ENCODE measurements at places on chromosomes 3 and 15. TPM values are rescaled to one million over a fixed set of nuclear protein-coding genes. Genes with fewer than 3 reads are reported as not detected.

The CSTA gene
- total RNA-seq, result 9.9 TPM

- no peak for DNase-seq
- no peak overlapping the region for H3K27ac ChIP-seq
- no peaks in the 10 kb centered on the region for H3K4me1 ChIP-seq
- no peaks in the 10 kb centered on the region for H3K36me3 ChIP-seq
- no peaks in the 10 kb centered on the region for H3K27me3 ChIP-seq
These were observed 2.6 kb upstream of the IDH3A start for GRCh38 chr15:78146425-78147154.

GRCh38 chr3:127431066-127431465 is 143.2 kb upstream of the PRR20G start:
- H3K27ac ChIP-seq, result no peak overlapping the region
- H3K36me3 ChIP-seq, result no peaks in the 10 kb centered on the region
- H3K4me3 ChIP-seq, result no peak overlapping the region
- H3K4me1 ChIP-seq, result no peaks in the 10 kb centered on the region
- DNase-seq, result no peak
- no peaks in the 10 kb centered on the region for H3K27me3 ChIP-seq

The RGMA gene
- total RNA-seq, result 38.7 TPM

- no peak overlapping the region for H3K4me3 ChIP-seq
- no peak overlapping the region for H3K27ac ChIP-seq
- no peaks in the 10 kb centered on the region for H3K27me3 ChIP-seq
- H3K36me3 ChIP-seq, result no peaks in the 10 kb centered on the region
These were observed 92.4 kb upstream of the CGNL1 start for GRCh38 chr15:57283774-57284503.

GRCh38 chr15:39468331-39468730 is 112.5 kb upstream of the THBS1 start:
- peaks cover 2% of the 10 kb centered on the region for H3K4me1 ChIP-seq
- no peaks in the 10 kb centered on the region for H3K36me3 ChIP-seq
- H3K27me3 ChIP-seq, result no peaks in the 10 kb centered on the region
- no peak for DNase-seq

The PRSS50 gene
- 0.23 TPM for total RNA-seq

GRCh38 chr15:67997996-67998395 is 56.1 kb upstream of the PIAS1 start:
- no peak overlapping the region for H3K27ac ChIP-seq
- no peak for DNase-seq
- no peak overlapping the region for H3K4me3 ChIP-seq
- peaks cover 3% of the 10 kb centered on the region for H3K4me1 ChIP-seq
- H3K36me3 ChIP-seq, result no peaks in the 10 kb centered on the region
- no peaks in the 10 kb centered on the region for H3K27me3 ChIP-seq

The CCR8 gene
- not detected for total RNA-seq

The CHAC1 gene
- 0.50 TPM for total RNA-seq

DNA sequence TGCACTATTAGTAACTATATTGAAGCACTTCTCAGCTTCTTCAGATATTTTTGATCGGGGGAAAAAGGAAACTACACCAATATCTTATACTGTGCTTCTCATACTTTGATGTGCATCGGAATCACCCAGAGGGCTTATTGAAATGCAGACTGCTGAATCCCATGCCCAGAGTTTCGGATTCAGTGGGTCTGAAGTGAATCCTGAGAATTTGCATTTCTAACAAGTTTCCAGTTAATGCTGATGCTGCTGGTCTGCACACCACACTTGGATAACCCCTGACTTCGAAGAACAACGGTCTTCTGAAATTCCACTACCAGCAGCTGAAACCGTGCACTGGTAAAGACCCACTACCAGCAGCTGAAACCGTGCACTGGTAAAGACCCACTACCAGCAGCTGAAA is 243.9 kb downstream of the NTRK3 start:
- no peak overlapping the region for H3K27ac ChIP-seq
- H3K4me3 ChIP-seq, result no peak overlapping the region
- no peak for DNase-seq

DNA sequence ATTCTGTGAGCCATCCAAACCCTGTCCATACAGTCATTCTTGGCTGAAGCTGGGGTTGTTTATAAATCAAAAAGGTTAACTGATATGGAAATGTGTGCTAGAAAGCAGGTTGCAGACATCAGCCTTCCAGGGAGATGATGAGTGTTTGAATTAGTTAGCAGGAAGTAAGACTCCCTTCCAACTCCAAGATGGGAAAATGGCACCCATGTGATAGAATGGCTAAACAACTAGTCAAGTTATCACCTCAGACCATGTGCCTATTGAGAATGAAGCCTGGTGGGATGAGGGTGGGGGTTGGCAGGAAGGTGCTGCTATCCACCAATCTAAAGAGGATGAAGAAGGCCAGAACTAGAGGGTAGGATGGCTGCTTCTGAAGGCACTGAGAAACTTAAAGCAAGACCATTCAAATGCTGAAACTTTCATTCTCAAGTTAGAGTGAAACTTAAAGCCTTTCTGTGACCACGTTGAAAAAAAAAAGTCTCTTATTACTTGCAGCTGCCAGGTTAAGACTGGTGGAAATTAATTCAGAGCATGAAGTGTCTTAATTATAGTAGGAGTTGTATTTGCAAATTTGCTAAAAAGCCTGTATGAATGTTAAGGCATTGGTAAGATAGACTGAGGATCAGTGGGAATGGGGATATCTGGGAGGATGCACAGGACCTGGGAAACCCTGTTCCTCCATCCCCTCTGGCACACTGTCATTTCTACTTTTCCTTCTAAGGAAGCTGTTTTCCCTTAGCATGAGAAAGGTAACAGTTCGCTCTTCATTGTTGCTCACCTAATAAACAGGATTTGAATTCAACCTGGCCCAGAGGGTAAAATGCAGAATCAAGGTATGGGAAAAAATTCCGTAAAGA is 36.8 kb downstream of the CCR3 start:
- no peak overlapping the region for H3K4me3 ChIP-seq
- H3K36me3 ChIP-seq, result no peaks in the 10 kb centered on the region
- no peak for DNase-seq
- no peak overlapping the region for H3K27ac ChIP-seq
- no peaks in the 10 kb centered on the region for H3K4me1 ChIP-seq

DNA sequence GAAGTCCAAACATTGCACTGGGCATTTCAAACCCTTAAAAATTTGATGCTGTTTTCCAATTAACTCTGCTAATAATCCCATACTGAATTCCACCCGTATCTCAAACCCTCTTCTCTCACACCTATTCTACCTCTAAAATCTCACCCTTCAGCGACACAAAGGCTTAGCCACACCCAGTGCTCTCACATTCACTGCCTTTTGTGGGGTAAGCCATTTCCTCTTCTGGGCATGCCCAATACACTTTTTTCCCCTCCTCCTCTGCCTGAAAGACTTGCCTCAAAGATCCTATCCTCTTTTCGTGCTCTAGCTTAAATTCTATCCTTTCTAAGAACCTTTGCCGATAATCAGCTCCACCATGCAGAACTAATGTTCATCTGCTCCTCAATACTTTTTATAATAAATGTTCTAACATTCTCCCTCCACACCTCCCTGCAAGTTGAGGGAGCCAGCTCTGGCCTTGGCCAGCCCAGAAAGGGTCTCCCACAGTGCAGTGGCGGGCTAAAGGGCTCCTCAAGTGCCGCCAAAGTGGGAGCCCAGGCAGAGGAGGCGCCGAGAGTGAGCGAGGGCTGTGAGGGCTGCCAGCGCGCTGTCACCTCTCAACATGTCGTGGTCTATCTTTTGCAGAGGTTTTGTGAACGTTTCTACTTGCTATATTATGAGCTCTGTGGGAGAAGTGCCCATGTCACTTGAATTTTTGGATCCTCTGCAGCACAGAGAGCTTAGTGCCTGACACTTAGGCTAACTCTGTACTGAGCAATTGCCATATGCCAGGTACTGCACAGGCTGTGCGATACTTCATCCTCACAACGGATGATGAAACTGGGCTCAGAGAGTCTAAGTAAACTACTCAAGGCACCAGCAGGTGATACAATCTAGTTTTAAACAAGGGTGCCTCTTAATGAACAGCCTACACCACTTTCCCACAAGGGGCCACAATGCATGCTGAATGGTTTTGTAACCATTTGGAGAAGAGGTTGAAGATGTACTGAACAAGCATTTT is 53.6 kb upstream of the BCL6 start:
- H3K36me3 ChIP-seq, result no peaks in the 10 kb centered on the region
- DNase-seq, result no peak
- H3K27me3 ChIP-seq, result no peaks in the 10 kb centered on the region
- no peak overlapping the region for H3K4me3 ChIP-seq

The CTDSPL gene
- 16.5 TPM for total RNA-seq

GRCh38 chr15:32893421-32893820 is 175.6 kb downstream of the GREM1 start:
- DNase-seq, result no peak
- no peaks in the 10 kb centered on the region for H3K36me3 ChIP-seq
- H3K27me3 ChIP-seq, result no peaks in the 10 kb centered on the region
- no peaks in the 10 kb centered on the region for H3K4me1 ChIP-seq
- H3K4me3 ChIP-seq, result no peak overlapping the region
- no peak overlapping the region for H3K27ac ChIP-seq

- no peak for DNase-seq
- H3K4me3 ChIP-seq, result no peak overlapping the region
- H3K36me3 ChIP-seq, result no peaks in the 10 kb centered on the region
- no peaks in the 10 kb centered on the region for H3K4me1 ChIP-seq
- H3K27me3 ChIP-seq, result no peaks in the 10 kb centered on the region
These were observed 440.5 kb downstream of the NR2F2 start for GRCh38 chr15:96771035-96771434.

- H3K4me3 ChIP-seq, result no peak overlapping the region
- no peaks in the 10 kb centered on the region for H3K36me3 ChIP-seq
- no peak overlapping the region for H3K27ac ChIP-seq
- no peaks in the 10 kb centered on the region for H3K27me3 ChIP-seq
- no peaks in the 10 kb centered on the region for H3K4me1 ChIP-seq
These were observed 120.1 kb downstream of the ABHD5 start for GRCh38 chr3:43810797-43811196.

The FBXO40 gene
- total RNA-seq, result 0.22 TPM

DNA sequence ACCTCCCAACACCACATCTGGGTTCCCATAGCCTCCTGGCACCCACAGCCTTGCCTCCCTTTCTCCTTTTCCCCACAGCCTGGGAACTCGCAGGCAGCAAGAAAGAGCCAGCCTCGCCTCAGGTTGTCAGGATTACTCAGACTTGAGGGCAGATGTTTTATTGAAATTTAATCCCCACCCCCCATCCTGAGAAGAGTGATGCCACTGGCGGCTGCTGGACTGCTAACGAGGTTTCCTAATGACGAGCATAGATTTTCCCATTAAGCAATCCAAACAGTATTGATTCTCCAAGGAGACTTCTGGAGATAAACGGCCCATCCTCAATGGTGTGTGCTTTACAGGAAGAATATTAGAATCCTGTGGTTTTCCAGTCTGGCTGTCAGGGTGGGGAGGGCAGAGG is 13.7 kb downstream of the SHF start:
- no peak overlapping the region for H3K4me3 ChIP-seq
- no peaks in the 10 kb centered on the region for H3K36me3 ChIP-seq
- no peak overlapping the region for H3K27ac ChIP-seq

GRCh38 chr3:37992271-37993066 is 1.9 kb downstream of the VILL start:
- DNase-seq, result no peak
- no peak overlapping the region for H3K4me3 ChIP-seq
- H3K36me3 ChIP-seq, result no peaks in the 10 kb centered on the region
- peaks cover 2% of the 10 kb centered on the region for H3K4me1 ChIP-seq

DNA sequence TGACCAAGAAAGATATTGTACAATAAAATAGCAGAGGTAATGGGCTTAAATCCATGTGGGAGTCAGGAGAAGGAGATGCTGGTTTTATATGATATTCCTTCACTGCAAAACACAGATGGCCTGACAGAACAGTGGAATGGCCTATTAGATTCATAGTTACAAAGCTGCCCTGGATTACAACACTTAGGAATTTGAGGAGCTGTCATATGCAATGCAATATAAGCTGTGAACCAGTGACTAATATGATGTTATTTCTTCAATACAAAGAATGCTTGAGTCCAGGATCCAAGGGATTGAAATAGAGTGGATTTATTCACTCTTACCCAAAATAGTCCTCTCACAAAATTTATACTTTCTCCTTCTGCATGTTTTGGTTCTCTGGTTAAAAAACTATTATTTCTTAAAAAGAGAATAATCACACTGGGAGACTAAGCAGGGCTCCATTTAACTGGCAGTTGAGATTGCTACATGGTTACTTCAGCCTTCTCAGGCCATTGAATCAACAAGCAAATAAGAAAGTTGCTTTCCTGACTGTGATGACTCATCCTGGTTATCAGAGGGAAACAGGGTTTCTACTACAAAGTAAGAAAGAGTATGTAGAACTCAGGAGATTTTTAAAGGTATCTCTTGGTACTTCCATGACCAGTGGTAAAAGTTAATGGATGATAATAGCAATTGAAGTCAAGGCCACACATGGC is 79.8 kb upstream of the ZPLD1 start:
- H3K27me3 ChIP-seq, result no peaks in the 10 kb centered on the region
- no peak for DNase-seq
- no peaks in the 10 kb centered on the region for H3K36me3 ChIP-seq
- H3K4me3 ChIP-seq, result no peak overlapping the region

DNA sequence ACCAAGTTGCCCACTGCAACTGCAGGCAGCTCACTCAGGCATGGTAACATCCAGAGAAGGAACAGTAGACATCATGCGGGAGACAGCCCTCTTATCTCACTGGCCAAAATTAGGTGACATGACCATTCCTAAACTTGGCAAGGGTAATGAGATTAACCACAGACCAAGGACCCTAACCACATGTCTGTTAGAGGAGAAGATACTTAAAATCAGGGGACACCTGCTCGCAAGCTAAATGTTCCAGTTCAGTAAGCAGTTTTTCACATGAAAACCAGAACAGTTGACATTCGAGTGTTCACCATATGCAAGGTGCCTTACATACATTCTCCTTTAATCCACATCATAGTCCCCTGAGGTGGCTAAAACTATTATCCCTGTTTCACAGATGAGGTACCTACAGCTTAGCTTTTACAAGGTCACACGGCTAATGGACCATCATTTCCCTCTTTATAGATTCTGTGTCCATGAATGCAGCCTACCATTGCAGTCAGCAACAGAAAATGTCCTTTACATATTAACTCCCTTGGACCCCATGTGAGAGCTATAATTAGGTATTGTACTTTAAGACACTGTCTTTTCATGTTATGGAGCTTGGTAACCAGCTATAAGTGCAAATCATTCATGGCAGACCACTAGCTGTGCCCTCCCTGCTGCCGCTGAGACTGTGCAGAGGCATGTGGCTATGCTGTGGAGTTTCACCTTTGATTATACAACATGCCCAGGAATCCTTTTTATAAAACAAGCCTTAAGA is 154.1 kb downstream of the LIPC start:
- no peaks in the 10 kb centered on the region for H3K36me3 ChIP-seq
- H3K4me1 ChIP-seq, result no peaks in the 10 kb centered on the region
- no peak overlapping the region for H3K4me3 ChIP-seq
- H3K27me3 ChIP-seq, result no peaks in the 10 kb centered on the region

The SLC22A13 gene
- 0.18 TPM for total RNA-seq

The GPR160 gene
- 0.48 TPM for total RNA-seq
